CD4-positive, alpha-beta T cell (primary cell): ENCODE measurements at places on chromosomes 1 and 21. TPM values are rescaled to one million over a fixed set of nuclear protein-coding genes. Genes with fewer than 3 reads are reported as not detected.
A peak's percentile ranks its signal among the peaks of the same experiment; 100 is the strongest.

- H3K27me3 ChIP-seq: peaks cover 4% of the 10 kb centered on the region
- peaks cover 7% of the 10 kb centered on the region for H3K4me1 ChIP-seq
- DNase-seq: no peak
- no peak overlapping the region for H3K4me3 ChIP-seq
- H3K36me3 ChIP-seq: no peaks in the 10 kb centered on the region
- H3K27ac ChIP-seq: no peak overlapping the region
Measured at GRCh38 chr1:16184557-16185303, 27.7 kb downstream of the ARHGEF19 start.

- DNase-seq: no peak
- no peaks in the 10 kb centered on the region for H3K27me3 ChIP-seq
- H3K4me3 ChIP-seq: no peak overlapping the region
- H3K27ac ChIP-seq: no peak overlapping the region
- no peaks in the 10 kb centered on the region for H3K4me1 ChIP-seq
- H3K36me3 ChIP-seq: no peaks in the 10 kb centered on the region
Measured at GRCh38 chr1:109850827-109851226, 59.8 kb upstream of the CSF1 start.

- no peaks in the 10 kb centered on the region for H3K27me3 ChIP-seq
- H3K27ac ChIP-seq: no peak overlapping the region
- no peak overlapping the region for H3K4me3 ChIP-seq
- H3K4me1 ChIP-seq: no peaks in the 10 kb centered on the region
Measured at GRCh38 chr1:235415008-235415904, 48.0 kb downstream of the TBCE start.

- no peaks in the 10 kb centered on the region for H3K27me3 ChIP-seq
- DNase-seq: no peak
- H3K4me3 ChIP-seq: no peak overlapping the region
- no peak overlapping the region for H3K27ac ChIP-seq
- no peaks in the 10 kb centered on the region for H3K36me3 ChIP-seq
Measured at GRCh38 chr1:117646007-117646811, 40.4 kb downstream of the TENT5C start.

DNA sequence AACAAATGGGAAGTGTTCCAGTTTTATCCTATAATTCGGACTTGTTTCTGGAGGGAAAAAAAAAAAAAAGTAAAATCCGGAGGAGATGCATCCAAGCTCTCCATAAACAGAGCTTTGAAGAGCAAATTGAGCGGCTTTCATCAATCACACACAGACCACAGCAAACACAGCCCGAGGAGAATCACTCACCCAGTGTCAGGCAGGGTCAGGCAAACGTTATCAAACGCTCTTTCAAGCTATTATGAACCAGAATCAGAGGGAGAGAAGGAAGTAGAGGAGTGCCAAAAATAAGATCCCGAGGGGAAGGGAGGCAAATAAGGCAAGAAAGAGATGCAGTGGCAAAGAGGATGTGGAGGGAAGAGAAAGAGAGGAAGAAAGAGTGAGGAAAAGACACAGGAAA is 188.3 kb upstream of the CAMK1G start:
- no peaks in the 10 kb centered on the region for H3K36me3 ChIP-seq
- H3K27me3 ChIP-seq: peaks cover 6% of the 10 kb centered on the region
- no peak overlapping the region for H3K27ac ChIP-seq
- H3K4me1 ChIP-seq: no peaks in the 10 kb centered on the region

DNA sequence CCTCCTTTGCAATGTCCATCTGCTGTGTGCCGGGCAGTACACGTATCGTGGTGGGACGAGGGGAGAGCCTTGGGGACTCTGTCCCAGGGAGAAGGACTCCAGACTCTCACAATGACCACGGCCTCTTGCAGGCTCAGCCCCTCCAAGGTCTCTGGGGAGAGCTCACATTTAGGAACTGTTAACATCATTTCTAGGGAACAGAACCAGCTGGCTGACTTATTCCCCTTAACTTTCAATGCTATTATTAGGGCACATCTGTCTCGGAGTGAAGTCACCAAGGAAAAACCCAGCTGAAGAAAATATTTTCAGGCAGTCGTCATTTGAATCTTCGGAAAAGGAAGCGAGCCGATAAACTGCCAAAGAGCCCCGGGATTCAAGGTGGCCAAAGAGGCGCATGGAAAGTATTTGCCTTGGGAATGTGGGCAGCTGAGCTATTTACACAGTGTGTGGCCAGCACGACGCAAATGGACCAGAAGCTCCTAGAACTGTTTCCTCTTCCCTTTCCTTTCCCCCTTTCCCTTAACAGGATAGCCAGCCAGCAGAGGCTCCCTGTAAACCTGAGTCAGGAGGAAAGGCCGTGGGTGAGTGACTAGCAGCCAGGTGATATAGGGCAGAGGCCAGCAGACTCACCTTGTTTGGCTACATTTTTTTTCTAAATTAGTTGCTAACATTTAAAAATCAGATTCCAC is 74.5 kb downstream of the ITPKB start:
- H3K27ac ChIP-seq: peak overlapping the region; percentile 47
- H3K27me3 ChIP-seq: no peaks in the 10 kb centered on the region
- H3K36me3 ChIP-seq: peaks cover 43% of the 10 kb centered on the region
- DNase-seq: no peak

GRCh38 chr1:230806552-230806951 is 59.4 kb downstream of the CAPN9 start:
- DNase-seq: no peak
- no peaks in the 10 kb centered on the region for H3K27me3 ChIP-seq
- no peak overlapping the region for H3K27ac ChIP-seq
- no peaks in the 10 kb centered on the region for H3K4me1 ChIP-seq
- H3K4me3 ChIP-seq: no peak overlapping the region

DNA sequence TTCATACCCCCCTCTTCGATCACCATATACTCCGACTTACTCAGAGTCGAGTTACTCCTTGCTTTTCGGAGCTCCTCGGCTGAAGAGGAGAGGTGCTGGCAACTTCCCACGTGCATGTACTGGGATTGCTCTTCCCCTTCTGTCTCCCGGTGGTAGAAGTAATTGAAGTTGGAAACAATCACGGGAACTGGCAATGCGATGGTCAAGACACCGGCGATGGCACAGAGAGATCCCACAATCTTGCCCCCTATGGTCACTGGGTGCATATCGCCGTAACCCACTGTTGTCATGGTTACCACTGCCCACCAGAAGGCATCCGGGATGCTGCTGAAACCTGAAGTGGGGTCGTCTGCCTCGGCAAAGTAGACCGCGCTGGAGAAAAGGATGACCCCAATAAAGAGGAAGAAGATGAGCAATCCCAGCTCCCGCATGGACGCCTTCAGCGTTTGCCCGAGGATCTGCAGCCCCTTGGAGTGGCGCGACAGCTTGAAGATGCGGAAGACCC is 1.5 kb downstream of the KCNA3 start:
- H3K4me1 ChIP-seq: peaks cover 16% of the 10 kb centered on the region
- DNase-seq: no peak
- peak overlapping the region; percentile 95 for H3K27ac ChIP-seq

DNA sequence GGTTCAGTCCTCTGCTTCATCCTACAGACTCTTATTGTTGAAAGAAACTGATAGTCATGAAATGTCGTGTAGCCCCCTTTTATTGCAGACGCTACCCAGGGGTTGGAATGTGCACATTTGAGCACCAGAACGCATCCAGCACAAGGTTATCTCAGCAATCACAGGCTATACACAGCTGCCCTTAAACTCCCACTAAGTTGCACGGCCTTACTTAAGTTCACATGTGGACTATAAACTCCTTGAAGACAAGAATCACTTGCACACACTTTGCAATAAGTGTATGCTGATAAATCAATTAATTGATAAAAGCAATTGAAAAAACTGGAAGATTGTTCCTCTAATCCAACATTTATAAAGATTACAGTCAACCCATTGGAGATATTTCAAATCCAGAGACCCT is 18.9 kb downstream of the SLC30A10 start:
- DNase-seq: no peak
- no peaks in the 10 kb centered on the region for H3K27me3 ChIP-seq
- H3K27ac ChIP-seq: no peak overlapping the region
- H3K4me1 ChIP-seq: no peaks in the 10 kb centered on the region
- H3K36me3 ChIP-seq: no peaks in the 10 kb centered on the region
- no peak overlapping the region for H3K4me3 ChIP-seq

Gene OTUD7B
- total RNA-seq: 2.9 TPM

Gene PGD
- total RNA-seq: 17.4 TPM
